HCT116 (cell line): ENCODE measurements at places on chromosomes 5 and 9.

DNA sequence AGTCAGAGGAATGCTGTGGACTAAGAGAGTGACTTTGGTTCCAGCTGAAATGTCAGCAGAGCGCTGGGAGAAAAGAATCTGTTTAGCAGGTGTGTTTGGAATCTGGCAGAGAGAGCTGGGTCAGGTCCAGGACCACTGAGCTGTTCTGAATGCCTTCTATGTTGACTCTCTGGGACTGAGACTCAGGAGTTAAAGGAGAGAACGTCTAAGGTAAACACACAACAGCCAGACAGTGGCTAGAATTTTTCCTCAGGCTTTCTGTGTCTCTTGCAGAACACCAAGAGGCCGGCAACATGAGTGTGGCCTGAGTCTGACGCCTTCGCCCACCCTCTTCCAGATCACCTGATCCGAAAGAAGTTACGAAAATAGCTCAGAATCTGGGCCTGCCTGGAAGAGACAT, 107.2 kb upstream of the ZNF462 start:
- no peak for DNase-seq

- no peak for DNase-seq
Observed at GRCh38 chr9:138052322-138052615, 174.7 kb downstream of the CACNA1B start.

DNA sequence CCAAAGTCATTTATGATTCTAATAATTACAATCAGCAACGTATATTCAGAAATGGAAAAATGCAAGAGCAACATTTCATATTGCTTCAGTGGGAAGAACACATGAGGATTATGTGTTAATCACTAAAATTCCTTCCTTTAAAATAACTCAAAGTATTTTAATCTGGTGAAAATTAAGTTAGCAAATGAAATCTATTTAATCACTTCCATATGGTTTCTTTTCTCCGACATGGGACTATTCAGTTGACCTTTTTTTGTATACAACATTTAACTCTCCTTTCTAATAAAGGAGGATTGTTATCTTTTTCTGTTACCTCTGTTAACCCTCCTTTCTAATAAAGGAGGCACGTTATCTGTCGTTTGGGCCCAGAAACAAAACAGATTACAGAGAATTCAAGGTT, 59.9 kb downstream of the HOMER1 start:
- no peak for DNase-seq

DNA sequence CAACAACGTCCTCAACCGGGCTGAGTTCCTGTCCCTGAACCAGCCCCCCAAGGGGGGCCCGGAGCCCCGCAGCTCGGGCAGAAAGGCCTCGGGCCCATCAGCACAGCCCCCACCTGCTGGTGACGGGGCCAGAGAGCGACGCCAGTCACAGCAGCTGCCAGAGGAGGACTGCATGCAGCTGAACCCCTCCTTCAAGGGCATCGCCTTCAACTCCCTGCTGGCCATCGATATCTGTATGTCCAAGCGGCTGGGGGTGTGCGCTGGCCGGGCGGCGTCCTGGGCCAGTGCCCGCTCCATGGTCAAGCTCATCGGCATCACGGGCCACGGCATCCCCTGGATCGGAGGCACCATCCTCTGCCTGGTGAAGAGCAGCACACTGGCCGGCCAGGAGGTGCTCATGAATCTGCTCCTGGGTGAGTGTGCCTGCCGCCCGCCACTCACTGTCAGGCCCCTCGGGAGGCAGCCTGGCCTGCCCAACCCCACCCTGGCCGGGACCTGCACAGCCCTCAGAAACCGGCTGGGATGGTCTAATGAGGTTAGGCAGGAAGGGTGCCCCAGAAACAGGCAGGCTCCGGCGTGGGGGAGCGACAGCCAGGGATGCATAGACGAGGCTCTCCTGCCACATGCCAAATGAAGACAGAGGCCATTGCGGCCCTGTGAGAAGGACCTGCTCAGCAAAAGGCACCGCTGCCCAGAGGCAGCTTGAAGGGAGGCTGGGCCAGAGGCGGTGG, 678 bp downstream of the PLPP7 start:
- DNase-seq: no peak

DNA sequence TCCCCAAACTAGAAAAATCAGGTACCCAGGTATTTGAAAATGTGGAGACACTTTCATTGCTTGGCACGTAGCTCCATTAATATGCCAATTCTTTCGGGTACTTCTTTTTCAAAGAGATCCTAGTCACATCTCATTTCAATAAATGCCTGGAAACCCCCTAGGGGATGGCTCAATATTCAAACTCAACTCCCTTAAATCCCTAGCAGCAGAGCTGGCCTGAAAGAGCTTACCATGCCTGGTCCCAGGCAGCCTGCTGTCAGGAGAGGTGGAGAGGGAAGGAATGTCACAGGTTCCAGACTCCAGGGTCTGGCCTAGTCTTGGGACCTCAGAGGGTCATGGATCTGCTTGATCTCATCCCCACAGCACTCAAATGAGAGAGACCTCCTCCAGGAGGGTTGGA, 187.1 kb downstream of the SPOCK1 start:
- DNase-seq: no peak

DNA sequence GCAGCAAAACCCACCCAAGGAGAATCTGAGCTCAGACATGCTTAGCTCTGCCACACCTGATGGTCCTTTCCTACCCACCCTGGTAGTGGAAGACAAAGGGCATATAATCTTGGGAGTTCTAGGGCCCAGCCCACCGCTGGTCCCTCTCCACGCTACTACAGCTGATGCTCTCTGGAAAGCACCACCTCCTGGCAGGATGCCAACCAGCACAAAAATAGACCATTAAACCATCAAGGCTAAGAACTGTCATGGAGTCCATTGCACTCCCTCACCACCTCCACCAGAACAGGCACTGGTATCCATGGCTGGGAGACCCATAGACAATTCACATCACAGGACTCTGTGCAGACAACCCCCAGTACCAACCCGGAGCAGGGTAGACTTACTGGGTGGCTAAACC, 111.0 kb upstream of the IL7R start:
- DNase-seq: no peak

- DNase-seq: no peak
Observed at GRCh38 chr5:38739011-38739704, 106.7 kb upstream of the OSMR start.

GRCh38 chr5:78993165-78993564, 8.1 kb upstream of the ARSB start:
- DNase-seq: no peak

GRCh38 chr9:79644048-79644447, 72.3 kb downstream of the TLE4 start:
- no peak for DNase-seq

GRCh38 chr9:32344551-32345182, 39.8 kb upstream of the ACO1 start:
- DNase-seq: no peak

DNA sequence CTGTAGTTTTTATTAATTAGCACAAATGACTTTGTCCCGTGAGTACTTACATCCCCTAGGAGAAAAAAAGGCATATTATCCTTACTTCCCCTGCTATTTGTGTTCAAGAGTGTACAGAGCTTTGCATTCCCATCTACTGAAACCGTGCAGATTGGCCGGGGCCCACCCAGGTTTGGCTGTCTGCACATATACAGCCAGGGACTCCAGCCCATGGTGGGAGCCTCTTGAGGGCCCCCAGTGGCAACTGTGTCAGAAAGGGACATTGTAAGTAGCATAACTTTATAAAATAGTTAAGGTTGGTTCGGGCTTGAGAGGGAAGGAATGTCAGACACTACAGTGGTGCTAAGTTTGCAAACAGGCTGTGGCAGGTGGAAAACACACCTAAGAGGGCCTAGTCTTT, 24.7 kb downstream of the PHF2 start:
- DNase-seq: no peak

GRCh38 chr9:35397216-35397698, 92.7 kb upstream of the RUSC2 start:
- no peak for DNase-seq

- no peak for DNase-seq
Observed at GRCh38 chr5:145920542-145921210, 15.7 kb upstream of the SH3RF2 start.

DNA sequence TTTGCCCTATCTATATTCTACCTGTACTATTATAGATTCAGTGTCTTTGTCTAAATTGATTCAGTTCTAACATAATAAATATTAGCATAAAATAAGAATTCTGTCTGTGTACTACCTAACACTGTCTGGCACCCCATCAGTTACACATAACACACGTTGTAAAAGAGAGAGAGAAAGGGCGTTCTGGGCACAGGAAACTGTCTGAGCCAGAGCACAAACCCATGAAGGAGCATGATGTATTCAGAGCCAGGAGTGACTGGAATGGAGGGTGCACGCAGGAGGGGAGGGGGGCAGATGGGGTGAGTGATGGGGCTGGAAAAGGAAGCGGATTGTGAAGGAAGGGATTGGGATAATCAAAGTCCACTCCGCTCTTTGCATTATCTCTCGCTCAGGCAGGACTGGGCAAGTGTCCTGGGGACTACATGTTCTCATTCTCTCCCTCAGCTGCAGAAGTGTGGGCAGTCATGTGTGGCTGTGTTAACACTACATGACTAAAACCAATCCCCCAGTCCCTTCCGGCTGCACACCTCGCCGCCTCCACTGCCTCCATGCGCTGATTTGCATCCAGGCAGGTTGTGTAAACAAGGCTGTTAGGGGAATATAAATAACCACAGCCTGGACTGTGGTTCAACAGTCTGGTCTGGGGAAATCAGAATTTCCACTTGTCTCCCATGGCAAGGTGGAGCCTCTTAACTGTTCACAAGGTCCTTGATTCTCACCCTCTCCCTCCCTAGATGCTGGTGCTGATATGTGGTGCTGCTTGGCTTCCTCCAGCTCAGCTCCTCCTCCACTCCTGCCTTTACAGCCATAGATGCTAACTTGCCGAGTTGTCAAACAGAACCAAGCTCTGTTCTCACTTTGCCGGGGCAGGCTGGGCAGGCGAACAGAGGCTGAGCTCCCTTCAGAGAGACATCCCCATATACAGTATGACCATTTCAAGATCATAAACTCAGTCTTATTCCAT, 367.5 kb upstream of the BRINP1 start:
- no peak for DNase-seq

DNA sequence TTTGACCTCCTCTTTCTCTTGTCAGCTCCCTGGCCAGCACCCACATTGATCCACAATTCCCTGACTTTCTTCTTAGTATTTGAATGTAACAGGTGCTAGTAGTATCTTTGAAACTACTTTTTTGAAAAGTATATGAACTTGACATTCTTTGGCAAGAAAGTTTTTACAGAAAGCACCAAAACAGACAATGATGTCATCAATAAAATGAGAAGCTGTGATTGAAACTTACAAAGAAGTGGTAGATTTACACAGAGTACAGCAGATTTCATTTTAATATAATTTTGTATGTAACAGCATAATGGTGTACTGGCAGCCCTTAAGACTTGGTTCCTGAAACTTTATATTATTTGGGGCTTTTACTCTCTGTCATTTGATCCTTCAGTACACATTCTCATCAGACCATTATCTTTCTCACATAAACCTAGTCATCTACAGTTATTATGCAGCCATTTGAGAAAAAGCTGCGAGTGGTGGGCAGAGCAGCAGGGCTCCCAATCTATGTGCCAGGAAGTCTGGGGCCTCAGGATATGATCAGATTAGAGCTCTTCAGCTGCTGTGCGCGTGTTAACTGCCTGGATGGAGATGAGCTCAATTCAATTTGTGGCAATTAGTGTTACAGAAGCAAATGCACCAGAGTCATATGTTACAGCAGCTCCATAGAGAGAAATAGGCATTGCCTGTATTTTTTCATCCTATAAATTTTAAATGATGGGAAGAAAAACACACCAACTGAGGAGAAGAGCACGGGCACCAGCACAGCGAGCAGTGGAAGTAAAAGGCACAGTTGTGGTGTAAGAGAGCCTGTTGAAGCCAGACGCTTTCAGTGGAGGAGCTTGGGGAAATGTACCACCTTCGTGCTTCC, 126.1 kb downstream of the STARD4 start:
- DNase-seq: no peak

DNA sequence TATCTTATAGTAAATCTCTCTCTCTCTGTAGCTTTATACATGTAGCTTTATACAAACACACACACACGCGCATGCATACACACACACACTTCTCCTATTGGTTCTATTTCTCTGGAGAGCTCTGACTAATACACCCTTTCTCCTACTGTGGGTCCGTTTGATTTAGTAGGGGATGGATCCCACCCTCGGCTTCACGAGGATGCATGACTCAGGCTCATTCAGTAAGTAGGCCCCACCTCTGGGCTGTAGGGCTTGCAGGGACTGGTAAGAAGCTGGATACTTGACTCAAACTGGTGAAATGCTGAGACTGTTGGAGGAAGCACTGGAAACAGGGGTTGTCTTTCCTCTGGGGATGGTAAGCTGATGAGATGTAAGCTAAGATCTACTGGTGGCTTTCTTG, 98.7 kb downstream of the SLC24A2 start:
- DNase-seq: no peak

- no peak for DNase-seq
Observed at GRCh38 chr5:83837265-83837907, 116.7 kb upstream of the HAPLN1 start.

- no peak for DNase-seq
Observed at GRCh38 chr5:92941806-92942205, 639.2 kb downstream of the NR2F1-AS1 start.

GRCh38 chr5:15516486-15516885, 16.5 kb downstream of the FBXL7 start:
- no peak for DNase-seq

DNA sequence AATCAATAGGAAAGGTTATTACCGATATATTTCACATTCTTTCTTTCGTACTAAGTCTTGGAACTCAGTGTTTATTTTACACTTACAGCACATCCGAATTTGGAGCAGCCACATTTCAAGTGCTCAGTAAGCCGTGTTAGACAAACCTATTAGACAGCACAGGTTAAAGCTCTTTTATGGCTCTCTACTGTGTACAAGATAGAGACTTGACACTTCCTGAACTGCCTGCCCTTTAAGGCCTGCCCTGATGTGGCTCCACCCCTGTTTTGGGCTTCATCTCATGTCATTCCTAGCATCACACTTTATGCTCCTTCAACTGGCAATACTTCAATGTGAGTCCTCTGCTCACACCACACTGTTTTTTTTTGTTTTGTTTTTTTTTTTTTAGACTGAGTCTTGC, 23.5 kb upstream of the SUSD1 start:
- DNase-seq: no peak

DNA sequence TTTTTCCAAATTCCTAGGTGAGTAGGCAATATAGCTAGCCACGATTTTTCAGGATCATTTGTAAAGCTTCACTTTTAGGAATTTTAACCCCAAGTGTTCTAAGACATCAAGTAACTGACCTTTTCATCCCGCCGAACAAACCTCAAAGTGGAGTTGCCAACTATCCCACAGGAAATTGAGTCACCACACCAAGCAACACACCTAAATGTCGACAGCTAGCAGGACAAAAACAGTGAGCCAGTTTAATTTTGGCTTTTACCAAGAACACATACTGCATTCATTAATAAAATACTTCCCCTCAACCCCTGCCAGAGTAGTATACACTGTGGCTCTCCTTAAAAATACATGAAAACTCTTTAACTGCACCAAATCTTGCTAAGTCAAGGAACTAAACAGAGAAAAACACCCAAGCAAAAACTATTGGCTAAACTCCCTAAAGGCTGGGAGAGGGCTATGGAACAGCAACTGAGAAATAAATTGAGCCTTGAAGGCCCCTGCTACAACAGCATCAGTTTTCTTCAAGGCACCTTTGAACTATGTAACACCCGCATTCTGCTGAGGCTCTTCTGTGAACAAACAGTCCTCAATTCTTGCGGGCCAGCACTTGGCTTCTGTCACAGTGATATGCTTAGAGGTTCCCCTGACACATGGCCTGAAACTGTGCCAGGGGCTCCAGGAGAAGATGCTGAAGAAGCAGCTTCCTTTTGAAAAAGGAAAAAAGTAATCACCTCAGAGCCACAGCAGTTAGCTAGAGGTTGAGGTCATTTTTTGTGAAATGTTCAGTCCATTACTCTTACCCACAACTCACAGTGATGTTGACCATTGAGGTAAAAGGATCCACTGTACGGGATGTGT, 459.6 kb downstream of the RAB3C start:
- no peak for DNase-seq
